ENCODE measurements at places on chromosomes 4 and X. TPM values are rescaled to one million over a fixed set of nuclear protein-coding genes. Genes with fewer than 3 reads are reported as not detected.

PORCN gene
- total RNA-seq: 60.1 TPM

FREM3 gene
- not detected for total RNA-seq

EDA gene
- 1.1 TPM for total RNA-seq

KLHL13 gene
- 5.2 TPM for total RNA-seq

OCRL gene
- 21.0 TPM for total RNA-seq

ADGRG4 gene
- total RNA-seq: not detected

COL4A6 gene
- total RNA-seq: 25.2 TPM

LARP1B gene
- 19.7 TPM for total RNA-seq

TMEM271 gene
- not detected for total RNA-seq

TRIM60 gene
- not detected for total RNA-seq

CAMK2D gene
- total RNA-seq: 20.4 TPM

GATA1 gene
- total RNA-seq: not detected

GABRG1 gene
- total RNA-seq: not detected

MAOA gene
- 39.1 TPM for total RNA-seq

TLR3 gene
- total RNA-seq: 6.9 TPM

VEGFC gene
- total RNA-seq: 80.3 TPM

SPACA5 gene
- not detected for total RNA-seq

ODAPH gene
- total RNA-seq: 0.53 TPM

ETDA gene
- not detected for total RNA-seq

PF4V1 gene
- not detected for total RNA-seq

PITX2 gene
- 27.1 TPM for total RNA-seq

HOPX gene
- 4.5 TPM for total RNA-seq

ACOX3 gene
- total RNA-seq: 11.5 TPM

EMCN gene
- not detected for total RNA-seq

TKTL2 gene
- total RNA-seq: not detected

AKAP14 gene
- not detected for total RNA-seq

LANCL3 gene
- 1.3 TPM for total RNA-seq

XK gene
- 0.24 TPM for total RNA-seq

MGAT4D gene
- not detected for total RNA-seq

TMPRSS11D gene
- 0.99 TPM for total RNA-seq

APELA gene
- not detected for total RNA-seq

TBC1D8B gene
- total RNA-seq: 8.1 TPM

SMIM10 gene
- 0.17 TPM for total RNA-seq

EVC2 gene
- 7.5 TPM for total RNA-seq

DMRTC1 gene
- not detected for total RNA-seq

PRDM5 gene
- 10.9 TPM for total RNA-seq

ASB12 gene
- not detected for total RNA-seq

PCSK1N gene
- total RNA-seq: 0.53 TPM

HSD17B13 gene
- not detected for total RNA-seq

SULT1E1 gene
- 3.7 TPM for total RNA-seq

HAND2 gene
- total RNA-seq: not detected

AWAT1 gene
- total RNA-seq: not detected

CLGN gene
- total RNA-seq: not detected

TCEAL6 gene
- not detected for total RNA-seq

CXCL10 gene
- 0.28 TPM for total RNA-seq

IL3RA gene
- not detected for total RNA-seq

PCDH18 gene
- total RNA-seq: 0.28 TPM

CCDC149 gene
- 3.3 TPM for total RNA-seq

Data from foreskin keratinocyte (primary cell).